H9 (cell line): ENCODE measurements at places on chromosomes 2 and 18. TPM values are rescaled to one million over a fixed set of nuclear protein-coding genes. Genes with fewer than 3 reads are reported as not detected.

Gene PUM2
- 92.3 and 96.6 TPM in 2 replicates for total RNA-seq

Gene LRRTM4
- 11.0 and 12.0 TPM in 2 replicates for total RNA-seq

Gene CNDP1
- total RNA-seq: 0.29 TPM in 1 of 2 replicates, not detected in the other

Gene RAB17
- 25.9 and 31.9 TPM in 2 replicates for total RNA-seq

Gene RAPH1
- total RNA-seq: 17.1 and 17.8 TPM in 2 replicates
